ENCODE measurements at places on chromosomes 7 and 10. TPM values are rescaled to one million over a fixed set of nuclear protein-coding genes. Genes with fewer than 3 reads are reported as not detected.

The CHST12 gene
- total RNA-seq = 21.2 TPM

The SEC61G gene
- 198 TPM for total RNA-seq

The ATAD1 gene
- total RNA-seq = 30.4 TPM

The CACNB2 gene
- total RNA-seq = not detected

The NEUROG3 gene
- not detected for total RNA-seq

The HOXA9 gene
- total RNA-seq = 2.5 TPM

The SLC29A4 gene
- 1.9 TPM for total RNA-seq

The SLC16A12 gene
- 1.2 TPM for total RNA-seq

The SLC26A3 gene
- total RNA-seq = not detected

The TBL2 gene
- total RNA-seq = 35.9 TPM

The CYP2W1 gene
- 0.71 TPM for total RNA-seq

The ACSL5 gene
- total RNA-seq = 35.3 TPM

The CFAP43 gene
- 1.1 TPM for total RNA-seq

The TMEM178B gene
- 1.5 TPM for total RNA-seq
